ENCODE measurements at places on chromosomes 6 and 20.

DNA sequence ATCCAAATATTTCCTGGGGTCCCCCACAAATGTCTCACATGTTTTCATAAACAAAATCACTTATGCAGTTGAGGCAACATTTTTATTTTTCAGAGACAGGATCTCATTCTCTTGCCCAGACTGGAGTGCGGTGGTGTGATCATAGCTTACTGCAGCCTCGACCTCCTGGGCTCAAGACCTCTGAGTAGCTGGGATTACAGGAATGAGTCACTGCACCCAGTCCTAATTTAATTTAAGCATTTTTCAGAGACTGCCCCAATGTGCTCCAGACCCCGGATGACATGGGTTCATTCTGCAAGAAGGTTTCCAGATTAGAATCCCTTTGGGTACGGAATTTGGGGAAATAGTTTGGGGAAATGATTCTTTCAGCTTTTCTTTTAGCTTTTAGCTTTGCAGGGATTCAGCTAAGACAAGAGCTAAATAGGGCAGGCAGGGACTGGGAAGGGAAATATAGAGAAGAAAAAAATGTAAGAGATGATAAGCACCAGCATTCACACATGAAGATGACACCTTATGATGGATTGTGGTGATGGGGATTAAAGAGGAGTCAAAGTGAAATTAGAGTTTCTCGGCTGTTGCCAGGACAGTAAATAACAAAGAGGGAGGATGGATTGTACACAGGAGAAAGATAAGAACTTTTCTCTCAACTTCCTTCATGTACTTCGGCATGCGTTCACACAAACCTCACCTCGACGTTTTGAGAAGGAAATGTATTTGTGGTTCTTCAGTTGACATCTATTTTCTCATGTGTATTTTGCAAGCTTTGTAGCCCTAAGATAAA lies 169.4 kb upstream of the TAB2 start:
- peak; percentile 66 for DNase-seq

GRCh38 chr20:53915446-53916172 lies 154.8 kb downstream of the BCAS1 start:
- DNase-seq: peak; percentile 89

DNA sequence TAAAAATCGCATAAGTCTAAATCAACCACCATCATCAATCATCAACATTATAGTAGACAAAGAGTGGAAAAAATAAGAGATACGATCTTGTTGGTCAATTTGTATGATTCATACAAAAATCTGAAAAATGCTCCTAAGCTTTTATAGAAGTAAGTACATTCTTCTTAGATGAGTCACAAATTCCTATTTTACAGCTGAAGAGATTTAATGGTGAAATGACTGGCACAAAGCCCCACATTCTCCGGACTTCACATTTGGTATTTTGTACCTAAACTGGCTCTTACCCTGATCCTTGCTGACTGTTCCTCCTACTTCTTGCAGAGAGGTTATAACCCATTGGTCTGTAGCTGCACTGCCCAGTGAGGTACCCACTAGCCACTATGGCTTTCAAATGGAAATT lies 29.9 kb upstream of the PREP start:
- no peak for DNase-seq

DNA sequence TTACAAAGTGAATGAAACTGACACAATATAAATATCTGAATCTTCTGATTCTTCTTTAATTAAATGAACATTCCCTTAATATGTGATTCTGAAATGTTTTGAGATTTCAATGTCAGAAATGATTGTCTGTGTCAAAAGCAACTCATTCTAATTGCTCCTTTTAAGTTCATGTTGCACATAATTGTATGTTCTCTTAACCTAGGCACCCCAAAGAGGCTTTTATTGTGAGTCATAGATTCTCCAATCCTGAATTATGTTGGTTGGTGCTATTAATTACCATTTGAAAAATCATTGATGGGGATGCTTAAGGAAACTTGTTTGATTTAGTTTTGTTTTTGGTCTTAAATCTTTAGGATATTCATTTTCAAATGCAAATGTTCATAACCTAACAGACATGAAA lies 829.7 kb upstream of the CITED2 start:
- DNase-seq: no peak

- no peak for DNase-seq
These were observed 44.7 kb downstream of the TFEB start for GRCh38 chr6:41690541-41691330.

GRCh38 chr6:1911474-1911873 lies 301.8 kb downstream of the FOXC1 start:
- no peak for DNase-seq

DNA sequence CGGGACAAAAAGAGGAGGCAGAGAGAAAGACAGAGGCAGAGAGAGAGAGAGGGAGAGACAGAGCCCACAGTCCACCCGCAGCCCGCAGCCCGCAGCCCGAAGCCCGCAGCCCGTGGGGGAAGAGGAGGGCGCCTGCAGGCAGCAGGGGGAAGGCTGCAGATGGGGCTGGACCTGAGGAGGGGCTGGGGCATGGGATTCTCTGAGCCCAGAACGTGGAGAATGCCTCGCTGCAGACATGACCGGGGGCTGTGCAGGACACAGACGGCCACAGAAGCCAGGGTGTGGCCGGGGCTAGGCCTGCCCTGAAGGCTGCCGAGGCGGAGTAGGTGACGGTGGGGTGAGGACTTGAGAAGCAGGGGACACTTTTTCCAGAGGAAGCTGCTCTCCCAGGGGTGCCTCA lies 6.5 kb upstream of the SLCO4A1 start:
- no peak for DNase-seq

GRCh38 chr6:99426451-99426757 lies 1.3 kb upstream of the PNISR start:
- no peak for DNase-seq

DNA sequence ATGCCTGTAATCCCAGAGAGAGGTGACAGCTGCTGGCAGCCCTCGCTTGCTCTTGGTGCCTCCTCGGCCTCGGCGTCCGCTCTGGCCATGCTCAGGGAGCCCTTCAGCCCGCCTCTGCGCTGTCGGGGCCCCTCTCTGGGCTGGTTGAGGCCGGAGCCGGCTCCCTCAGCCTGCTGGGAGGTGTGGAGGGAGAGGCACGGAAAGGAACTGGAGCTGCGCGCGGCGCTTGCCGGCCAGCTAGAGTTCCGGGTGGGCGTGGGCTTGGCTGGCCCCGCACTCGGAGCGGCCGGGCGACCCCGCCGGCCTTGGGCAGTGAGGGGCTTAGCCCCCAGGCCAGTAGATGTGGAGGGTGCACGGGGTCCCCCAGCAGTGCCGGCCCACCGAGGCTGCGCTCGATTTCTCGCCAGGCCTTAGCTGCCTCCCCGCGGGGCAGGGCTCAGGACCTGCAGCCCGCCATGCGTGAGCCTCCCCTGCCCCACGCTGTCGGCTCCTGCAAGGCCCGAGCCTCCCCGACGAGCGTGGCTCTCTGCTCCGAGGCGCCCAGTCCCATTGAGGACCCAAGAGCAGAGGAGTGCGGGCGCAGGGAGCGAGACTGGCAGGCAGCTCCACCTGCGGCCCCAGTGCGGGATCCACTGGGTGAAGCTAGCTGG lies 34.6 kb downstream of the C6orf52 start:
- DNase-seq: no peak

Measured in CD4-positive, alpha-beta memory T cell (primary cell).